NCI-H1092 treated with DMSO at 0.1 percent for 48 hours (cell line): ENCODE measurements at places on chromosomes 2 and 18.

DNA sequence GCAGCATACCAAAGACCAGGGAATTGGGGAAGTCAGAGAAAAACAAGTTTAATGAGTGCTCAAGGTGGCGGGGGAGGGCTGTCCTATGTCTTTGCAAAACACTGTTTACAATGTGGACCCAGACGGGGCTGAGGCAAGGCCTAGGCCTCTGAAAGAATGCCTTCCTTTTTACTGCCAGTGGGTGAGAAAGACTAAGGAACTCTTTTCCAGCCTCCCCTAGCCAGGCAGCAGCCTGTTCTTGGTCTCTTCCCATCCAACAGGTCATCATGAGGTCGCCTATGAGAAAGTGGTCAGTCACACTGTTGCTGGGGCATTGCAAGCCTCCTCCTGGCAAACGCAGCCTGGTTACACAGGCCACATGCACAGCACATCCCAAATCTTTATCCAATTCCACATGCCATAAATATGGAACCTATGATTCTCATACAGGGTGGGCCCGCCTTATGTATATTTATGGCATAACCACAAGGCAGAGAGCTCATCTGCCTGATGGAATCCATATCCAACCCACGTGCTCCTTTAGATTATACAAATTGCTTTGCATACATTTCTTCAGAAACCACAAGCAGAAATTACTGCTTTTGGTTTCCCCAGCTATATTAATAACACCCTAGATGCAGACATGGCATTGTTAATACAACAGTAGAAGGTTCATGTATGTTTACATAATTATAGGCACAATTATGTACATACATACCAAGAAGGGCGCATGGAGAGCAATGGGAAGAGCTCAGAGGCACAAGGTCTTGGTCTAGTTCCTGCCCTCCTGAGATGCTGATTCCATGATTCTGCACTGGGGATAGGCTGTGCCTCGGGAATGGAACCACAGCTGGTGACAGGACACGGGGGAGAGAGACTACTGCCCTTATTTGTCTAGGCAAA lies 48.6 kb downstream of the NRP2 start:
- DNase-seq: no peak

DNA sequence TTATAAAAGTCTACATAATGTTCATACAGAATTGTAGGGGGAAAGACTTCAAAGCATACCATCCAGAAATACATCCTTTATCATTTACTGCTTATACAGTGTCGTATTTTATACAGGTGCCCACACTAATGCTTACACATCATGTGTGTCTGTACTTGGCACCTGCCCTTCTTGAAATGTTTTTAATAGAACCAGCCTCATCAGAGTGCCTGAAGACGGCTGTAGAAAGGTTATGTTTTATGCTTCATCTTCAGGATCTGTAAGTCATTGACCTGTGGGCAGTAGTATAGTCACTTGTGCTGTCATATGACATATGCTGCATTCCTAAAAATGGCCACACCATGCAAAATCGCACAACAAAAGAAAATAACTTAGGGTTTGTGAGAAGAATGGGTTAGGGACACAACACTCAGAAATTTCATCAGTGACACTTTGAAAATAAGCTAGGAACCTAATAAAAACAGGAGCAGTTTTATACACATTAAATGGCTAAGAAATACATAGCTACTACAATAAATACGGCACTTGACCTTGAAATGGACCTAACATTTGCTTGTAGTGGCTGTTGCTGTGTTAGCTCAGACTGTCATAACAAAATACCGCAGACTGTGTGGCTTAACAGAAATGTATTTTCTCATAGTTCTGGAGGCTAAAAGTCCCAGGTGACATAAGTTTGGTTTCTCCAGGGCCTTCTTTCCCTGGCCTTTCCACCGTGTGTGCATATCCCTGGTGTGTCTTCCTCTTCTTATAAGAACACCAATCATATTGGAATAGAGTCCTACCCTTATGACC lies 112.6 kb downstream of the CERS6 start:
- DNase-seq: no peak

- DNase-seq: no peak
Observed at GRCh38 chr2:11749646-11750349, 3.4 kb downstream of the LPIN1 start.

GRCh38 chr2:43224571-43225092 lies 1.8 kb downstream of the ZFP36L2 start:
- no peak for DNase-seq

GRCh38 chr2:173854840-173855239 lies 110.3 kb downstream of the SP3 start:
- no peak for DNase-seq

- no peak for DNase-seq
Observed at GRCh38 chr2:20544153-20544747, 97.4 kb downstream of the RHOB start.

- no peak for DNase-seq
Observed at GRCh38 chr2:30366199-30366691, 80.8 kb upstream of the LCLAT1 start.

DNA sequence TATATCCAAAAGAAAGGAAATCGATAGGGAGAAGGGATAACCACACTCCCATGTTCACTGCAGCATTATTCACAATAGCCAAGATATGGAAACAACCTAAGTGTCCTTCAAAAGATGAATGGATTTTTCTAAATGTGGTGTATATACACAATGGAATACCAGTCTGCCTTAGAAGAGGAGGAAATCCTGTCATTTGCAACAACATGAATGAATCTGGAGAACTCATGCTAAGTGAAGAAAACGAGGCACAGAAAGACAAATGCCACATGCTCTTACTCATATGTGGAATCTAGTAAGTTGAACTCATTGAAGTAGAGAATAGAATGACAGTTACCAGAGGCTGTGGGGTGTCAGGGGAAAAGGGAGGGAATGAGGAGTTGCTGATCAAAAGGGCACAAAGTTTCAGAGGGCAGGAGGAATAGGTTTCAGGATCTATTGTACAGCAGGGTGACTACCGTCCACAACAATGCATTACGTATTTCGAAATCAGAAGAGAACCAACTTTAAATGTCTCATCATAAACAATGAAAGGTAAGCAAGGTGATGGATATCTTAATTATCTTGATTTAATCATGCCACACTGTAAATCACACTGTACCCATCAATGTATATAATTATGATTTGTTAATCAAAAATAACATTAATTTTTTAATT lies 46.1 kb downstream of the SIGLEC15 start:
- no peak for DNase-seq

DNA sequence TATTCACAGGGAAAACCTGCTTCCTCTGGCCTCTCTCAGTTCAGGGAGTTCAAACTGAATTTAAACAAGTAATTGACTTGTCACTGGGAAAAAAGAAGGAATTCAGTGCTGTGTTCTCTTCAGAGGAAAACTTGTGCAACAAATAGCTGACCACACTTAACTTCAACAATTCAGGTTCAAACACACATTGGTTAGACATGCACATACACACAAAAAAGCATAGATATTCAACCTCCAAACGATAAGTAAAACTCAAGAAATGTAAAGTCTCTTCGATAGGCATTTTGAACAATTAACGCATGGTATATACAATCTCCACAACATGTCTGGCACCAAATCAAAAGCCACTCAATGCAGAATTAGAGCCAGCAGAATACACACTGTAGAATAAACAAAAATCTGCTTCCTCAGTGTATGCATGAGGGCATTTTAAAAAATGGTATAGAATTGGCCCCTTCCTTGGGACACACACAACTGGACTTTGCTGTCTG lies 269.0 kb downstream of the TCF4 start:
- DNase-seq: peak; percentile 86

DNA sequence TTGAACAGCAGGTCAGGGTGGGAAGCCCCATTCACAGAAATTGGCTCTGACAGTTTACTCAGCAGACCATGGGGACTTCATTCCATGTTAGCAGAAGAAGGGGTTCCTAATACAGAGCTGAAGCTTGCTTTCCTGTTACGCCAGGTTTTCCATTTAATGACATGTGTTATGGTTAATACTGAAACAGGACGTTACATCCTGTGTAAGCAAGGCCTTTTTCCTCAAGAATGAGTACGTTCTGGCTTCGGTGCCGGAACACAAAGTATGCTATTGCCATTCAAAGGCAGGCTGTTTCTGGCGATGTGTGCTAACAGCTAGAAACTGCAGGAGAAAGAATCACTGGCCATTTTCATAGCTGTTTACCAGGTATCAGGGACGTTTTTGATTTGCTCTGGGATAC lies 190.4 kb downstream of the SNTG2 start:
- no peak for DNase-seq

GRCh38 chr2:221505605-221506004 lies 66.5 kb downstream of the EPHA4 start:
- DNase-seq: no peak

GRCh38 chr2:158191076-158191895 lies 89.6 kb downstream of the UPP2 start:
- DNase-seq: peak; percentile 43

DNA sequence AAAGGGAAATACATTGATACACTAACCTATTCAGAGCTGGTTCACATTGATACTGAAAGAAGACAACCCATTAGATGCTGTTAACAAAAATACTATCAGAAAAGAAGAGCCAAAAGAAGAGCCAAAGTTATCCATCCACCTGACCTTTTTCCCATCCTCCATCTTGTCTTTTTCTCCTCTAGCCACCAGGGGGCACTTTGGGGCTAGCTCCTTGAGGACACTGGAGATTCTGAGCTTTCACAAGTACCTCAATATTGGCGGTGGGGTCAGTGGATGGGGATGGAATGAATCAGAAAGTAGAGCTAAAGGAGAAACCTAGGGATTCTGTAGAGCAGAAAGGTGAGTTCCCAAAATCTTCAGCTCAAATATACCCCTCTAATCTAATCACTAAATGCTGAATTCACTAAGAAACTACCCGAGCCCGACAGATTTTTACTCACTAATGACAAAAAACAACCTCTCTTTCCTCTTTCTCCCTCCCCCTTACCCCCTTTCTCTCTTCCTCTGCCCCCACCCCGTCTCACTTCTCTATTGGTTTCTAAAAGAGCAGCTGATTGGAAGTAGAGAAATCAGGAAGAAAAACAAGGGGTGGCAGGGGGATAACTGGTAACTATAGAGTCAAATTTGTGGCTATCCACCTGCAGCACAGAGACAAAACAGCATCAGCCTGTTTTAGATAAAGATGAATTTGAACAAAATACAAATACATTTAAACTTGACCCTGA lies 203.3 kb downstream of the TCF4 start:
- DNase-seq: peak; percentile 57

DNA sequence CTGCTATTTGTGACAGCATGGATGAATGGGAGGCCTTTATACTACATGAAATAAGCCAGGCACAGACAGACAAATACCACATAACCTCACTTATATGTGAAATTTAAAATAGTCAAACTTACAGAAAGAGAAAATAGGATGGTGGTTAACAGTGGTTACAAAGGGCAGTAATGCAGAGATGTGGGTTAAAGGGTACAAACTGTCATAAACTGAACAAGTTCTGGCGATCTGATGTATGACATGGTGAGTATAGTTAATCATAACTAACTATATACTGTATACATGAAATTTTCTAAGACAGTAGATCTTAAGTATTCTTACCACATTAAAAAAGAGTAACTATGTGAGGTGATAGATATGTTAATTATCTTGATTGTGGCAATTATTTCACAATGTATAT lies 558.1 kb upstream of the ZNF804A start:
- DNase-seq: no peak

- no peak for DNase-seq
Observed at GRCh38 chr2:236214376-236214995, 46.3 kb upstream of the GBX2 start.

DNA sequence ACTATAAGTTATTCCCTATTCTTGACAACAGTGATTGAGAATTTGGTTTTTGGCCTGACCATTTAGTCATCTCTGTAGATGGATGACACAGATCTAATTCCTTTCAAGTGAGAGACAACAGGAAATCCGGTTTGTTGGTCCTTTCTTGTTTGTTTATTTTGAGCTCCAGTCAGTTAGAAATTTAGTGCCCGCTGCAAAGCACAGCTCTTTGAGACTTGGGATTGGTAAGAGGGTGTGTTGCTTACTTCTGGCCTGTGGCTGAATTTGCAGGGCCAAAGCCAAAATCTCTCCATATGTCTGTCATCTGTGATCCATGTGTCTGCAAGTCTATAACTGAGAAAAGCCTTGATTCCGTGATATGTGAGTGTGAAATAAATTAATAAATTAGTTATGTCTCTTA lies 74.3 kb downstream of the BIN1 start:
- DNase-seq: no peak

DNA sequence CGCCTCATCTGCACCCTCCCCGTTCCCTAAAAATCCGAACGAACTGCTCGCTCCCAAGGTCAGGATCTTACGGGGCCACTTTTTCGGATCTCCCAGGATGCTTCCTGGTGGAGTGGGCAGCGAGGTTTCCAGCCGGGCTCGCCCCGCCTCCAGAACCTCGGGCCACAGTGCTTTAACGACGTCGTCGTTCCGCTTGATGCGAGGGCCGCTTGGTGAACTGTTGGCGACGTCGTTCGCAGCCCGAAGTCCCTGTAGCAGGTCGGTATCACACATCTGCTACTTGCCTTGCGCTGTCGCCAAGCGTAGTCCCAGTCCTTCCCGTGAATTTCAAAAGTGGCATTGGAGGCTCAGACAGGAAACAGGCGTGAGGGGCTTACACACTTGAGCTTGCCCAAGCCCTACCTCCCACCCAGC lies 15.3 kb downstream of the EVX2 start:
- DNase-seq: no peak

DNA sequence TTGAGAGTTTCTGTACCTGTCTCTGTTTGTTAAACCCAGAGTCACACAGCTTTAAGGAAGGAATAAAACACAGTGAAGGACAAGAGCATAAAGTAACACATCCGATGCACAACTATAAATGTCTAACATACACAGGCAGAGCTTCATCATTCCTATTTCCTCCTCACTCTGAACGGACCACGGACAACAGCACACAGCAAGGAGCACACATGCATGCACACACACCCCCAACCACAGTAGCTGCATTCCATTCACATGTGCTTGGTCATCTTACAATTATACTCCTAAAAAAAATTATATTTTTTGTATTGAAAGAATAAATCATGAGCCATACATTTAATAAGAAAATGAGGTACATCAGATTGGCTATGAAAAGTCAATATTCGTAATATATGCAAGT lies 58.3 kb downstream of the ID2 start:
- DNase-seq: no peak

- no peak for DNase-seq
Observed at GRCh38 chr2:127175751-127176354, 44.2 kb downstream of the CYP27C1 start.
